Naive B cell (primary cell): ENCODE measurements at places on chromosomes 16 and 17.

- DNase-seq, result no peak
Measured at GRCh38 chr17:41717408-41718286, 5.5 kb downstream of the GAST start.

GRCh38 chr16:10385725-10386516 lies at the start of gene ATF7IP2:
Gene ATF7IP2 (plus strand): TSS chr16:10386061. CDS start chr16:10430621, 44,560 bp downstream.
- DNase-seq, result peak; percentile 88

GRCh38 chr17:38719943-38720641 lies 10.0 kb upstream of the CISD3 start:
- no peak for DNase-seq

- DNase-seq, result no peak
Measured at GRCh38 chr16:73878611-73879010, 418.0 kb upstream of the PSMD7 start.

GRCh38 chr16:49461517-49461951 lies 87.9 kb downstream of the C16orf78 start:
- no peak for DNase-seq

- DNase-seq, result no peak
Measured at GRCh38 chr16:26905336-26905735, 161.4 kb upstream of the C16orf82 start.

DNA sequence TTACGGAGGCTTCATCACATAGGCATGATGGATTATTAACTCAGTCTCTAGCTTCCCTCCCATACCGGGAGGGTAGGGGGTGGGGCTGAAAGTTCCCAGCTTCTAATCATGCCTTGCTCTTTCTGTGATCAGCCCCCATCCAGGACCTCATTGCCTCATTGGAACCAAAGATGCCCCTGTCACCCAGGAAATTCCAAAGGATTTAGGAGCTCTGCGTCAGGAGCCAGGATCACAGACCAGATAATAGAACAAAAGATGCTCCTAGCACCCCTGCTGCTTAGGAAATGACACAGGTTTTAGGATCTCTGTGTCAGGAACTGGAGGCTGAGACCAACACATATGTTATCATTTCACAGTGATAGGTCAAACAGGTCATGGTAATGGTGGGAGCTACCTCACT lies 9.7 kb downstream of the USB1 start:
- no peak for DNase-seq

GRCh38 chr17:31696184-31696602 lies 162.9 kb downstream of the COPRS start:
- DNase-seq, result no peak

GRCh38 chr16:16137110-16137509 lies 86.2 kb downstream of the ABCC6 start:
- DNase-seq, result no peak

DNA sequence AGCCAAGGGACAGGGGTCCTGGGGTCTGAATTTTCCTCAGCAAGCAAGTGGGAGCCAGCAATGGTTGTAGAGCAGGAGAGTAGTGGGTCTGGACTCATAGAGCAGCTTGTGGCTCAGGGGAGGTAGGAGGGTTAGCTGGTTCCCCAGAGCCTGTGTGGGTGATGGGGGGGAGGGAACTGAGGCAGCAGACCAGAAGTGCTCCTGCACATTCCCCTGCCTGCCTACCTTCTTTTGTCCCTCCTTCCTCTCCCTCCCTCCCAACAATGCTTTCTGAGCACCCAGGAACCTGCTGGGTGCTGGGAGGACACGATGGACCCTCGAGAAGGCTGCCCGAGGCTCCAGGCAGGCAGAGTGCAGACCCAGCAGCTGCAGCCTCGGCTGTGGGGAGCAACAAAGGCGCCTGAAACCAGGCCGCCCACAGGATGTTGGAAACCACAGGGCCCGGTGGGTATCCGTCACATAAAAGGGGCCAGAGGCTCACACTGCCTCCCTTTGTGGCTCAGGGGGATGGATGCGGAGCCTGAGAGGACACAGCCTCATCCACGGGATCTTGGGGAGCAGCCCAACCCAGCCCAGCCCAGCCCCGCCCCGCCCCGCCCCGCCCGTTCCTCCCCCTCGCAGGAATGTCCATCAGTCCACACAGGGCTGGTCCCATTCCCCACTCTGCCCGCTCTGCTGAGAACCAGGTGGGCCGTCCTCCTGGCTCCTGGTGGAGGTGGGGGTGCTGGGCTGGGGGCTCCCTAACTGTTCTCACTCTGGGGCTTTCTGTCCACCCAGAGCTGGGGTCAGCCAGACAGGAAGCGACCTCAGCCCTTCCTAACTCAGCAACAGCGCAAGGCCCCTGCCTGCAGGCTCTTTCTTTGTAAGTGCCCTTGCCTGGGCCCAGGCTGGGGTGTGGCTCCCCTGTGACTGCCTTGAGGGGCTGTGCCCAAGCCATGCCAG lies 1.7 kb upstream of the NLRC3 start:
- DNase-seq, result peak; percentile 31

DNA sequence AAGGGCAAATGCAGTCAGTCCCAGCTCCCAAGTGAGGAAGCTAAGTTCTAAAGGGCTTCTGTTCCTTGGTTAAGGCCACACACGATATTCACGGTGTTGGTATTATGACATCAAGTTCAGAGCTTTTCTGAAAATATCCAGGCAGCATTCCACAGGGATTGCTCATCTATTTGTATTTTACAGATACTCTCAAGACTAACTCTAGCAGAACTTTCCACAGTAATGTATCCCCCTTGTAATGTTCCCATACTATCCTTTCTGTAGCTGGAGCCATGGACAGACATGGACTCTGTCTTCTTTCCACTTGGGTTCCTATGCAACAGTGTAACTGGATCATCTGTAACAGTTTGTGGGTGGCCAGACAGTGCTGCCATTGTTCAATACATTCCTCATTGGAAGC lies 13.5 kb downstream of the SDR42E1 start:
- DNase-seq, result no peak

- no peak for DNase-seq
Measured at GRCh38 chr17:68804777-68805520, 150.2 kb downstream of the ABCA8 start.

DNA sequence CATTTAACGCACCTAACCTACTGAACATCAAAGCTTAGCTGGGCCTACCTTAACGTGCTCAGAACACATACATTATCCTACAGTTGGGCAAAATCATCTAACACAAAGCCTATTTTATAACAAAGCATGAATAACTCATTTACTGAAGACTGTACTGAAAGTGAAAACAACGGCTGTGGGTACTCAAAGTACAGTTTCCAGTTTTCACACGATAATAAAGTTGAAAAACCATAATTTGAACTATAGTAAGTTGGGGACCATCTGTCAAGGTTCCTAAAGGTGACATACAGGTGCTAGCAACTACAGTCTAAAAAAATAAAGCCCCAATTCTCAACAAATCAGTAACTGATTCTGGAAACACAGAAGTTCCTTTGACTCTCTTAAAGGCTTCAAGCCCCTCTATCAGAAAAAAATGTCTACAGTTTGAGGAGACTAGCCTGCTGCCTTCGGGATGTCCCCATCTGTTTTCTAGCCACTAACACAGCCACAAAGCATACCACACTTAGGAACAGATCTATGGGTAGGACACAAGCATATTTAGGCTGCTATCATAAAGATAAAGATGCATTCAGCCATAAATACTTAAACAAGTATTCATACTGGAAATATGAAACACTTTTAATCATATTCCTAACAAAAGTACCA lies 71.3 kb downstream of the KANSL1 start:
- DNase-seq, result no peak

- no peak for DNase-seq
Measured at GRCh38 chr17:44267818-44268490, at the start of gene SLC4A1. Gene SLC4A1 (minus strand): TSS chr17:44268135. CDS start chr17:44262866, 5,269 bp downstream.

GRCh38 chr16:87185308-87185707 lies 131.9 kb downstream of the C16orf95 start:
- no peak for DNase-seq

DNA sequence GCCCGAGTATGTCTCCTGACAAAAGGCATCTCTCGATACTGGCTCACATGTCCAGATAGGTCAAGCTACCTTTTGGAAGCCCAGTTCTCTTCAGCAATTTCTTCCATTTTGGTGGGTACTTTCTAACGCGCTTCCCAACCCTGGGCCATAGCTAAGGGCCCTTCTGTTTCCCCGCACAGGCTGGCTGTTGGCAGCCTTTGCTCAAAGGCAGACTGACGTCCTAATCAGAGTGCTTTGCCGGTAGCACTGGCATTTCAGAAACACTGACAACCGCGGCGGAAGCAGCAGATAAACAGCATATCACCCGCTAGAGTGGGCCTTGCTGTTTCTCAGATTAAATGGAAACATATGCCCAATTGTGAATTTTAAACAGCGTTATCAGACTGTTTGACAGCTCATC lies 49.3 kb upstream of the MPHOSPH6 start:
- no peak for DNase-seq

DNA sequence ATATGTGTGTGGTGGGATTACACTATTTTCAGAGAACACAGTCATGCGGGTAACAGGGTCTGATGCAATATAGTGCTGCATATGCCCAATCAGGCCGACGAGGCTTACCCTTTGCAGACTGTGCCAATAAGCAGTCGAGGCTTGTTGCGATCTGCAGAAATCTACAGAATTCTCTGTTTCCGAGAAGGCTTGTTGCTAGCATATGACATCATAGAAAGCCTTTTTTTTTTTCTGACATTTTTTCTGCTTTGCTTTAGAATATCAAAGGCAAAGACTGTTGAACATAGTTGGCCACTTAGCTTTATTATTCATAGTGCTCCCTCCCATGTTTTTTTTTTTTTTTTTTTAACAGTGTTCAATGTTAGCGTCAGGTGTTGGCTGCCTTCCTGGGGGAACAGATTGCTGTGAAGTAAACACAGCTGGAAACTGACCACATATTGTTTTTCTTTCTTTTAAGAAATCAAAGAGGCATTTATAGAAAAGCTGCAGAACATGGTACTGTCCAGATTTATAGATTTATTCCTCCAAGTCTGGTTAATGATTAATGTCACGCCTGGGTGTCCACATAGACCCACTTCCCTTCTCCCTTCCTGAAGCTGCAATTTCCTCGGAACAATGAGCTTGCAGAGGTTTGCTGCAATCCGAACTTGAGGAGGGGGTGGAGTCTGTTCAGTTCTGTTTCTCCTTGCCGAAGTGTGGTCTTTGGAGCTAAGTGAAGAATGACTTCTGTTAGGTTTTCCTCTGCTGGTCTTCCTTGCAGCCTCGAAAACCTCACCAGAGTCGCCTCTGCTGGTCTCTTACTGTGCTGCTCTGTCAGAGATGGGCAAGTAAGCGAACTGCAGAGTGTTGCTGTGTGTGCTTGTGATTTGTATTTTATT lies 87.3 kb downstream of the MAP2K6 start:
- no peak for DNase-seq

- no peak for DNase-seq
Measured at GRCh38 chr17:62704381-62704971, 77.0 kb downstream of the MRC2 start.

DNA sequence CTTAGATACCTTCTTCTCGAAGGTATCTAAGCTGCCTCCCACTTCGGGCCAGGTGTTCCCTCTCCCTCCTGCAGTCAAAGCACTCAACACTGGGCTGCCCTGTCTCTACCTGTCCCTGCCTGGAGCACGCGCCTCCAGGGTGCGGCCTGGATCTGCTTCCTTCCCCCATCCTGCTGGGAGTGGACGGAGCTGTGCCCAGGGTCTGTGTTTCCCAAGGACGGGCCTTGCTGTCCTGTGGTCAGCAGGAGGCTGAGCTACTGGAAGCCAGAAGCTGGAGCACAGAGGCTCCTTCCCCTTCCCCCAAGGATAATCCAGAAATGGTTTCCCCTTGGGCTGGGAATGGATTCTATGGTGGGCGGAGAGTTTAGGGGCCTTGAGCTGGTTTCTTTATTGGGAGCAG lies 16.7 kb downstream of the LLGL2 start:
- DNase-seq, result no peak

- no peak for DNase-seq
Measured at GRCh38 chr17:4540687-4541327, 14.4 kb downstream of the MYBBP1A start.

GRCh38 chr16:867421-868385 lies 67.2 kb upstream of the GNG13 start:
- DNase-seq, result no peak

DNA sequence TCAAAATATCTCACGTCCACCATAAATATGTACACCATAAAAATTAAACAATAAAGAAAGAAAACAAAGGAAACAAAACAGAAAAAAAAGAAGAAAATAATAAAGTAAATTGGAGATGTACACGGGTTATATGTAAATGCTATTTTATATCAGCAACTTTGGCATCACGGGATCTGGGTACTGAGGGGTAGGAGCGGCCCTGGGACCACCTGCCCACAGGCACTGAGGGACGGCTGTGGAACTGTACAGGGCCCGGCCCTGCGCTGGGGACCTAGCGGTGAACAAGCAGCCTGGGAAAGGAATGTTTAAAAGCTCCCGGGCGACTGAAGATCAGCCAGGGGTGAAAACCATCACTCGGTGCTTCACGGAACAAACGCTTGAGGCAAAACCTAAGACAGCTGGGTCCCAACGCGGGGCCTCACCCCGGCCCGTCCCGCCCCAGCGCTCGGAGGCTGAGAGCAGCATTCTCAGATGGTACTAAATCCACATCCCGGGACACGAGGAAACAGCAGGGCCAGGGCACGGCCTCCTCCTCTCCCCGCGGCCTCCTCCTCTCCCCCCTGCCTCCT lies 31.2 kb downstream of the NXN start:
- no peak for DNase-seq

GRCh38 chr17:70369391-70369790 lies 200.1 kb downstream of the KCNJ2 start:
- no peak for DNase-seq

DNA sequence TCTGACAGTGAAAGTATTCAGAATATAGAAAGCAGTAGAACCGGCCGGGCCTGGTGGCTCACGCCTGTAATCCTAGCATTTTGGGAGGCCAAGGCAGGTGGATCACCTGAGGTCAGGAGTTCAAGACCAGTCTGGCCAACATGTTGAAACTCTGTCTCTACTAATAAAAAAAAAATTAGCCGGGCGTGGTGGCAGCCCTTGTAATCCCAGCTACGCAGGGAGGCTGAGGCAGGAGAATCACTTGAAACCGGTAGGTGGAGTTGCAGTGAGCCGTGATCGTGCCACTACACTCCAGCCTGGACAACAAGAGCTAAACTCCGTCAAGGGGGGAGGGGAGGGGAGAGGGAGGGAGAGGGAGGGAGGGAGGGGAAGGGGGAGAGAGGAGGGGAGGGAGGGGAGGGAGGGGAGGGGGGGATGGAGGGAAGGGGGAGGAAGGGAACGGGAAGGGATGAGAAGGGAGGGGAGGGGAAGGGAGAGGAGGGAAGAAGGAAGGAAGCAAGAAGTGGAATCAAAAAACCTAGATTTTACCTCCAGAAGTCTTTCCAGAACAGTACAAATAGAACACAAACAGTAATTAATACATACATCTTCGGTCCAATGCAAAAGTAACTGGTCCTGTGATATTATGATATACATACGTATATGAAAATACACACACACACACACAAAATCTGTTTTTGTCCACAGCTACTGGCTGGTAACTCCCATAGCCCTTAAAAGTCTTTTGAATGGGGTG lies 10.9 kb upstream of the NT5C start:
- DNase-seq, result no peak

- no peak for DNase-seq
Measured at GRCh38 chr16:8819411-8820034, 21.9 kb downstream of the PMM2 start.
